NCI-H524 (cell line): ENCODE measurements at places on chromosomes 7 and 10.

GRCh38 chr7:63113713-63114285, 884.9 kb upstream of the ZNF722 start:
- no peak for DNase-seq

DNA sequence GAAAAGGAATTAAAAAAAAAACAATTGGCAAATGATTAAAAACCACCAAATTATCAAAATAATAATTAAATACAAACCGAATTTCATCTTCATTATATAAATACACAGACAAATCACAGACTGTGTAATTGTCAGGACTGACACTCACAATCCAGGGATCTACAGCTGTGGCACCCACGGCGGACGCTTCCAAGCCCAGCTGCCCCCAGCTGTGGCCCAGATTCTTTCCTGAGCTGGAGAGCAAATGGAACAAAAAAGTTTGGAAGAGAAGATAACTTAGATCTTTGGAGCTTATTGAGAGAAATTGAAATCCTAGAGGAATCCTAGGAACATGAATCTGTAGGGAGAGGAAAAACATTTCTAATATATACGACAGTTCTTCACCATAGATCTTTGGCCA, 316.1 kb downstream of the OTUD1 start:
- DNase-seq = no peak

GRCh38 chr7:16647435-16647960, 1.5 kb downstream of the BZW2 start:
- DNase-seq = no peak

- DNase-seq = no peak
Observed at GRCh38 chr10:122514045-122514840, 46.3 kb upstream of the DMBT1 start.

DNA sequence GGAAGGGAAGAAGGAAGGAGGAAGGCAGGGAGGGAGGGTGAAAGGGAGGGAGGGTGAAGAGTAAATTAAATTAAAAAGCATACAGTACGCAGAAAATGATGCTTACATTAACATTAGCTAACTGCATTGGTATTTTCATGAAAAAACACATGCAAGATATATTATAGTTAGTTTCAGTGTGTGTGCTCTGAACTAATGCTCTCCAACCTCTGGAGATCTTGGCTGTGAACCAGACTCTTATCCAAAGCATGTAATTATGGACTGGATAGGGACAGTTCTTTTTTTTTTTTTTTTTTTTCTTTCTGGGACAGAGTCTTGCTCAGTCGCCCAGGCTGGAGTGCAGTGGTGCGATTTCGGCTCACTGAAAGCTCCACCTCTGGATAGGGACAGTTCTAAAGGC, 357.0 kb downstream of the FRMD4A start:
- no peak for DNase-seq

DNA sequence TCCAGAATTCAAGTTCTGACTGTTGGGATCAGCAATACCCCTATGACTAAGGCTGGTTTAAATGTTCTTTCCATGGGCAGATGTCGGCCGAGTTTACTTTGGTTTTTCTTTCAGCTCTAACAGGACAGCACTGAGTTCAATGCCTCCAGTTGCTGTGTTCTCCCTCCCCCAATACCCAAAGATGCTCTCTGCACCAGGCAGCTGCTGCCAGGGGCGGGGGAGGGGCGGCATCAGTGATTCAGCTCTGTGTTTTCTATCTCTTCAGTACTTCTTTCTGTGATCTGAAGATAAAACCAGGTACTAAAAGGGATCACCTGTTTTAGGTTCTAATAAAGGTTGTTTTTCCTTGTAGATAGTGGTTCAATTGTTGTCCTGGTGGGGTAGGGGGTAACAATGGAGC, 576.7 kb upstream of the POT1 start:
- no peak for DNase-seq

- no peak for DNase-seq
Observed at GRCh38 chr7:41189866-41190265, 513.0 kb downstream of the INHBA start.

DNA sequence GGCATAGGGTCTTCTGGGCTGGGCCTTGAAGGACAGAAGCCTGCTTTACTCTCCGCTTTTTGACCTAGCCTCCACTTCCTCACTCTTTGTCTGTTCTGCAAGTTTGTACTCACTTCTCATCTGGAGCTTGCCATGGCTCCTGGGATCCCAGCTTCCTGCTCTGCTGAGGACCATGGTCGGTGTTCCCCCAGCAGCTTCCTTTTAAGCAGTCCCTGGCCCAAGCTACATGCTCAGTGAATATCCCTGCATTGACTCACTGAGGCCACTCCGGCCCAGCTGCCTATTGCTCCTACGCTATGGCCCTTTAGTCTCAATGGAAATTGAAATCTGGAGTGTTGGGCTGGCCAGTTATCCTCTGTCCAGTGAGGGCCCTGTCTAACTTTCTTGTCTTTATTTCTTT, 427.7 kb downstream of the RPS24 start:
- DNase-seq = no peak

DNA sequence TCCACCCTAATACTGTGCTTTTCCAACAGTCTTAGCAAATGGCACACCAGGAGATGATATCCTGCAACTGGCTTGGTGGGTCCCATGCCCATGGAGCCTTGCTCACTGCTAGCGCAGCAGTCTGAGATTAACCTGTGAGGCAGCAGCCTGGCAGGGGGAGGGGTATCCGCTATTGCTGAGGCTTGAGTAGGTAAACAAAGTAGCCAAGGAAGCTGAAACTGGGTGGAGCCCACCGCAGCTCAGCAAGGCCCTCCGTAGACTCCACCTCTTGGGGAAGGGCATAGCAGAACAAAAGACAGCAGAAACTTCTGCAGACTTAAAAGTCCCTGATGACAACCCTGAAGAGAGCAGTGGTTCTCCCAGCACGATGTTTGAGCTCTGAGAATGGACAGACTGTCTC, 399.0 kb downstream of the CCSER2 start:
- no peak for DNase-seq

- no peak for DNase-seq
Observed at GRCh38 chr10:24444337-24444736, 235.4 kb downstream of the KIAA1217 start.

DNA sequence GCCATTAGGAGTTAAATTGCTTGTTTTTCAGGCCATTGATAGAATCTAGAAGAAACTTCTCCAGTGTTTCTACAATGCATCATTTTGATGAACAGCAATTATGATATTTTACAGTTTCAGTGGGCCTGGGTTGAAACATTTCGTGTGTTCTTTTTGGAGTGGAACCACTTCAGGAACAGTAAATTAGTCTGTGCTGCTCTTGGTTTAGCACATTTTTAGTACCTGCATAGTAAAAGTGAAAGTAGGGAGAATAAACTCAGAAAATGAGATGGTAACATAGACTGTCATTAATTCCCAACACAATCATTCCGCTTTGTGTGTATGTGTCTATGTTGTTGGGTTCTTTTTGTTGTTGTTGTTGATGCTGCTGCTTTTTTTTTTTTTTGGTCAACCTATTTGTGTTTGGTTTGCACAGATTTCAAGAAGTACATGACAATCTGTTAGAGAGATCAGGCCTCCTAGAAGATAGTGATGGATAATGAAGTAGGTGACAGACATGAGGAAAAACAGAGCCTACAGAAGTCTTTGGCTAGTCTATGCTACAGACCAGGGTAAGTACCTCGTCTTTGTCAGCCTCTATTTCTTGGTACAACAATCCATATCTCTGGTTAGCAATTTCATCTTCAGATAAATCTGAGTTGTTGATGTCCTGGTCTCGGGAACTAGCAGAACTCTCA, 154.0 kb upstream of the TARP start:
- no peak for DNase-seq

DNA sequence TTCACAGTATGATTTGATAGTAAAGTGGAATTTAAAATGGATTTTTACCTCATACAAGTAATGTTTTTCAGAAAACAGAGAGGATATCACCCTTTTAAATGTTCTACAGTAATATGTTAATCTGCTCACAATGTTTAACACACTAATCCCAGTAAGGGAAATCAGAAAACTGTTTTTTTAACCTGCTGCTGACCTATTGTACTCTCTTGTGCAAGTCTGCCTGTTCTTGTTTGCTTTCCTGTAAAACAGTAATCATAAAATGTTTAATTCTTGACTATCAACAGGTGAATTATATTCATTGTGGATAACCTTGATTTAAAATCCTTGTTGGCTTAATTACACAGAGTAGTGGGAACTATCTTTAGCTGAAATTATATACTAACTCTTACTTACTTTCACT, 126.4 kb downstream of the GNAT3 start:
- no peak for DNase-seq

DNA sequence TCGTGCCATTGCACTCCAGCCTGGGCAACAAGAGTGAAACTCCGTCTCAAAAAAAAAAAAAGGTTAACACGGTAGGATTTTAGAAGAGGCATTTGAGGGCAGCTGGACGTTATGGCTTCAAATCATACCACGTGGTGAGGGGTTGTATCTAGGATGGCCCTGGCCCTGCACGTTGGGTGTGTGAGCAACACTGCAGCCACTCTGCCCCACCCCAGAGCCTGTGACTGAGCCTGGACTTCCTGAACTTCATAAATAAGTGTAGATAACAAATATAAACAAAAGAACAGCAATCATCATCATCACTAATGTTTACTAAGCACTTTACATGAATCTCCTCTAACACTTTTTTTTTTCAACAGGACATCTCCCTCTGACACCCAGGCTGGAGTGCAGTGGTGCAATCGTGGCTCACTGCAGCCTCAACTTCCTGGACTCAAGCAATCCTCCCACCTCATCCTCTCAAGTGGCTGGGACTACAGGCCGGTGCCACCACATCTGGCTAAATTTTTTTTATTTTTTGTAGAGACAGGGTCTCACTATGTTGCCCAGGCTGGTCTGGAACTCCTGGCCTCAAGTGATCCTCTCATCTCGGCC, 169.5 kb upstream of the FRMD4A start:
- DNase-seq = no peak

- DNase-seq = no peak
Observed at GRCh38 chr7:8390262-8390626, 43.2 kb upstream of the NXPH1 start.

- peak; percentile 49 for DNase-seq
Observed at GRCh38 chr10:24518981-24519597, 204.6 kb downstream of the ARHGAP21 start.

- peak; percentile 63 for DNase-seq
Observed at GRCh38 chr7:27169658-27170425, 4.3 kb downstream of the HOXA10 start.

- no peak for DNase-seq
Observed at GRCh38 chr7:157056246-157056645, 45.8 kb upstream of the MNX1 start.

DNA sequence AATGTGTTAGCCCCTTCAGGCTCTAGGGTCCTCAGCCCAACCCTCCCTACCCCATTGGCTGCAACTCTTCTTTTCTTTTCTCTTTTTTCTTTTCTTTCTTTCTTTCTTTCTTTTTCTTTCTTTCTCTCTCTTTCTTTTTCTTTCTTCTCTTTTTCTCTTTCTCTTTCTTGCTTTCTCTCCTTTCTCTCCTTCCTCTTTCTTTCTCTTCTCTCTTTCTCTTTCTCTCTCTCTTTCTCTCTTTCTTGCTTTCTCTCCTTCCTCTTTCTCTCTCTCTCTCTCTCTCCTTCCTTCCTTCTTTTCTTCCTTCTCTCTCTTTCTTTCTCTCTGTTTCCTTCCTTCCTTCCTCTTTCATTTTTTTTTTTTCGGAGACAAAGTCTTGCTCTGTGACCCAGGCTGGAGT, 458.9 kb downstream of the TYW1 start:
- no peak for DNase-seq

- DNase-seq = no peak
Observed at GRCh38 chr10:28970231-28970630, 292.9 kb downstream of the BAMBI start.

DNA sequence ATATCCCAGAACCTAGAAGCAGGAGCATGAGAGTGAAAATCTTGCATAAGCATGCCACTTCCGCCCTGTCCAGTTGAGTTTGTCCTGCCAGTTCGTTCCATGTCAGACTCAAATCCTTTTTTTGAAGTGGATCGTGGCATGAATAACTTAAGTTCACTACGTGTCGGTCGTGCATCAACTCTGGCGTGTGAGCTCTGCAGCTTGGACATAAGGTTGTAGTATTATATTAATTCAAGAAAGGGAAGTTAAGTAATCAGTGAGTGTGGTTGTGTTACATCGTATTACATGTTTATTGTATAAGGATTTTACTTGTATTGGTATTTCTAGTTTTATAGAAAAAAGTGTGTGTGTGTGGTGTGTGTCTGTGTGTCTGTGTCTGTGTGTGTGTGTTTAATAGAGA, 23.0 kb downstream of the CDC123 start:
- DNase-seq = no peak

DNA sequence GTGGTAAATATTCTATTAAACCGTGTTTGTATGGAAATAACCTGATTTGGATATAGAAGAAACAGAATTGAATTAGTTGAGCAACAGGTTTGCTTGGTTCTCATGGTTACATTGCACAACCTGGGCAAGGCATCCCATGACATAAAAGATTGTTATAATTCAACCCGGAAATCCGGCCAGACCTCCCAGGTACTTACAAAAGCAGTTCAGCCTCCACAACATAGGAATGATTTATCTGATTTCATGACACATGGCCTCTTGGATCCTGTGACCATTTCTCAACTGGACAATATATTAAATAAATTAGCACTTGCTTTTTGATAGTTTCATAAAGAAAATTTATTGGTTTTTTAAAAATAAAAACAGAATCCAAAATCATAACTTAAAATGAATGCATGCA, 55.1 kb upstream of the PTPN12 start:
- DNase-seq = no peak

- no peak for DNase-seq
Observed at GRCh38 chr10:57806675-57807074, 461.0 kb downstream of the IPMK start.
